ENCODE measurements at places on chromosomes 1 and 21.

GRCh38 chr21:42829954-42830353, 49.4 kb downstream of the WDR4 start:
- DNase-seq, result no peak

GRCh38 chr1:20476265-20477038, 9.6 kb downstream of the CAMK2N1 start:
- no peak for DNase-seq

- DNase-seq, result no peak
Observed at GRCh38 chr21:31326522-31327242, 17.4 kb downstream of the TIAM1 start.

DNA sequence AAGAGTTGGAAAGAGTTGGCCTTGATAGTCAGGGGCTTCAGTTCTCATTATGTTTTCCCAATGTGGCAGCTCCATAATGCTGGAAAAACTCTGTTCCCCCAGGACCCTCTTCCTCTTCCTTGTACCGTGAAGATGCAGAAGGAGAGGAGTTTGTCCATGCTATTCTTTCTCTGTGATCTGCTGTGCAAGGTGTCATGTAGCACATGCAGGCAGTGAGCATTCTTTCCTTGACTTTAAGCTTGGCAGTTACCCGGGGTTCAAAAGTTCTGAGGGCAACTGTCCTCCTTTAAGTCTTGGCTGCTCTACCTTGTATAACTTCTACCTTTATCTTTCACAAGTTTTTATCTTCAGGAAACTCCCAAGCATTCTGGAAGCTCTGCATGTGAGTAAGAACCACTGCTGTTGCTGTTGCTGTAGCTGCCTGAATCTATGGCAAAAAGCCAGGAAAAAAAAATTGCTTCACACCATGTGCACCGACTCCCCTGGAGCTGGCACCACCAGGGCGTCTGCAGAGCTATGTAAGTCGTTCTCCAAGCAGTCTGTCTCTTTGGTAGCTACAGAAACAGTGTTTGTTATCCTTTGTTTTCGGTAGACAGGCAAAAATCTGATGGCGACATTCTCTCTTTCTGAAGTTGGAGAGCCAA, 42.7 kb upstream of the SLC16A1 start:
- DNase-seq, result no peak

GRCh38 chr21:14056771-14057191, 154.0 kb downstream of the LIPI start:
- no peak for DNase-seq

- DNase-seq, result peak; percentile 62
Observed at GRCh38 chr1:26408604-26409003, 2.0 kb upstream of the LIN28A start.

- no peak for DNase-seq
Observed at GRCh38 chr1:150997949-150998348, 8.8 kb downstream of the MINDY1 start.

- no peak for DNase-seq
Observed at GRCh38 chr21:42755766-42756579, 102.6 kb downstream of the PDE9A start.

DNA sequence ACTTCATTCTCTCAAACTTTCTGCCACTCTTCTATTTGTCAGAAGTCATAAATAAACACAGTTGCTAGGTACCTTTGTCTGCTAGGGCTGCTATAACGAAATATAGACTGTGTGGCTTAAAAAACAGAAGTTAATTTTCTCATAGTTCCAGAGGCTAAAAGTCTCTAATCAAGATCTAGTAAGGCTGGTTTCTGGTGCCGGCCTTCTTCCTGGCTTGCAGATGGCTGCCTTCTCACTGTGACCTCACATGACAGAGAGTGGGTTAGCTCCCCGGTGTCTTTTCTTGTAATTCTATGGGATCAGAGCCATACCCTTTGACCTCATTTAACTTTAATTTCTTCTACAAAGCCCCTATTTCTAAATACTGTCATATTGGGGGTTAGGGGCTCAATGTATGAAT, 5.9 kb downstream of the PDC start:
- no peak for DNase-seq

DNA sequence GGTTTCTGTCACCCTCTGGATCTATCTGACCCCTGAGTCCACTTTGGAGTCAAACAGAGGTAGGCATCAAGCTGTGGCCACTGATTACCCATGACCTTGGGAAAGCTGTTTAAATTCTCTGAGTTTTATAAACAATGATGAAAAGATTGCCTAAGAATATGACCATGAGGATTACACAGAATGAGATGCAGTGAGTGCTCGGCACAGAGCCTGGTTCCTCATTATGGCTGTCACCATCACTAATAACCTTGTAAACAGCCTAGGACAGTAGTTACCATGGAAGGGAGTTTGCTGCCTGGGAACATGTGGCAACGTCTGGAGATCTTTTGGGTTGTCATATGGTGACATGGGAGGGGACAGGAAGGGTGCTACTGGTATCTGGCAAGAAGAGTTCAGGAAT, 248.3 kb upstream of the KAZN start:
- DNase-seq, result no peak

GRCh38 chr1:44266400-44267344, 53.4 kb downstream of the DMAP1 start:
- no peak for DNase-seq

GRCh38 chr21:17650292-17650691, 37.6 kb upstream of the BTG3 start:
- DNase-seq, result no peak

DNA sequence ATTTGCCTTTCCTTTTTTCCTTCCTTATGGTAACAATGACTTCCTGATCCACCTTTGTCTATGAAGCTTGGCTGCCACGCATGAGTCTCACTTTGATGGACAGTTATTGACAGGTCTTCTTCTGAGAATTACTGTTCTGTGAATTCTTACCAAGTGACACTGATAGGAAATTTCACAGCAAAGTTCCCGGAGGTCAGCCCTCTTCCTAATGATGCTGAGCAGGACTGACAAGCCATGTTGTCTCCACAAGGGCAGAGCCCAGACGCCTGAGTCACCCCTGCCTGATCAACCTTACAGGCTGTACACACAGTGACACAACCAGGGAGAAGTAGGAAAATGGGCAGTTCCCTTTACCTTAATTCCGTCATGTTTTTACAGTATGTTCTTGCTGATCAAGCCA, 44.2 kb downstream of the ZC3H11B start:
- DNase-seq, result no peak

DNA sequence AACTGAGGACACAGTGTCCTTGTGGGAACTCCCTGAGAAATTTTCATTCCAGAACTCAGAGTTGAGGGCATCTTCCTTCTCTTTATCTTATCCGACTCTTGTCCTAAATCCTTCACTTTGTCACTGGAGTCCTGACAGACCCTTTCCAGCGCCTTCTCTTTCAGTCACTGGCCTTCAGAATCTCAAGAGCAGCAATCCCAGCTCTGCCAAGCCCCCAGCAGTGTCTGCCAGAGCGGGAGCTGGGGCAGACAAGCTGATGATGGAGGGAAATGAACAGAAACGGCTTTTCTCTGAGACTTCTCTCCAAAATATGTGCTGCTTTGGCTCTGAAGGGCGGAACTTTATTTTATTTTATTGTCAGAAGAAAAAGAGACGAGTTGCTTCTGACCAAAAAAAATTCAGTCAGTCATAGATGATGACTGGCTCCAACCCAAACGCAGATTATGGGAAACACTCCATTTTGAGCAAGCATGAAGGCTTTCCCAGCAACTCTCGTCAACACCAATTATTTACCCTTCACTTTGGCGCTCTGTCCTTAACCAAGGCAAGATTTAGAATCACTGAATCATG, 32.2 kb downstream of the MIS18A start:
- DNase-seq, result no peak

GRCh38 chr1:71687376-71687775, 595.0 kb downstream of the NEGR1 start:
- DNase-seq, result no peak

- DNase-seq, result no peak
Observed at GRCh38 chr1:230429067-230429735, 3.1 kb upstream of the PGBD5 start.

DNA sequence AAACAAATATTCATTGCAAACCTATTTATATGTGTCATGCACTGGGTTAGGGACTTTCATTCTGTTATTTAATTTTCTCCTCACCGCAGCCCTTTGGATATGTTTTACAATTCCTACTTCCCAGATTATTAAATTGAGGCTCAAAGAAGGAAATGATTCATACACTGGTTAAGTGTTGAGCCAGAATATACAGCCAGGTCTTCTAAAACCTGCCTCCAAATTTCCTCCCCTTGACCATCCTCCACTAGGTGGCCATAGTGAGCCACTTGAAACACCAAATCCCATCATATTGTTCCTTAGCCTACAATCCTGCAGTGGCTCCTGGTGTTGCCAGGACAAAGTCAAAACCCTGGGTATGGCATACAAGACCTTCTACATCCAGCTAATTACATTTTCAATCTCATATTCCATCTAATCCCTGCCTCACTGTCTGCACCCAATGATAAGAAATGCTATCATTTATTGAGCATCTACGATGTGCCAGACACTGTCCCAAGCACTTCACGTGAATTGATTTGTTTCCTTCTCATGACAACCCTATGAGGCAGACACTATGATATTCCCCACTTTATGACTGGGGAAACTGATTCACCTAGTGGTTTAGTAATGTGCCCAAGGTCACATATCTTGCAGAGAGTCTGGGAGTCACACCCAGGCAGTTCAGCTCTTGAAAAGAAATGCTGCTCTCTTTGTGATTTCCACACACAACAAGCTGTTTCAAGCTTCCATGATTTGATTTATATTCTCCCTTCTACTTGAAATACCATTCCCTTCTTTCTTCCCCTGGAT, 23.6 kb upstream of the KIRREL1 start:
- no peak for DNase-seq

DNA sequence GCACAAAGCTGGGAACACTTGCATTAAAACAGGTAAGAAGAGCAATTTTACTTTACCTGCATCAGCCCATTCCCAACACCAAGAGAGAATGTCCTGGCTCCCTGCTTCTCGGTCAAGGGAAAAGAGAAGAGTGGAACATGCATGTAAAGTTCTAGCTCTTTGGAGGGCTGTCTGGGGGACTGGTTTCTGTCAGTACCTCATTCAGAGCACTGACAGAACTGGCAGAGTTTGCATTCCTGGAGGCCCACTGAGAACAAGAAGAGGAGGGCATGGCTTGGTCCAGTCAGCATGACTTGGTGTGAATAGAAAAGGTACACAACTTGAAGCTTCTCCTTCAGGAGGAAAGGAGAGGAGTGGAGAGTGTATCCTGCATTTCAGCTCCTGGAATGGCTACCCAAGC, 83.9 kb downstream of the LRRC7 start:
- DNase-seq, result no peak

GRCh38 chr1:117367046-117368025, at the start of gene MAN1A2:
TSS of gene MAN1A2 (plus strand) at chr1:117367449. CDS start at chr1:117368184, 735 bp downstream.
- peak; percentile 46 for DNase-seq

DNA sequence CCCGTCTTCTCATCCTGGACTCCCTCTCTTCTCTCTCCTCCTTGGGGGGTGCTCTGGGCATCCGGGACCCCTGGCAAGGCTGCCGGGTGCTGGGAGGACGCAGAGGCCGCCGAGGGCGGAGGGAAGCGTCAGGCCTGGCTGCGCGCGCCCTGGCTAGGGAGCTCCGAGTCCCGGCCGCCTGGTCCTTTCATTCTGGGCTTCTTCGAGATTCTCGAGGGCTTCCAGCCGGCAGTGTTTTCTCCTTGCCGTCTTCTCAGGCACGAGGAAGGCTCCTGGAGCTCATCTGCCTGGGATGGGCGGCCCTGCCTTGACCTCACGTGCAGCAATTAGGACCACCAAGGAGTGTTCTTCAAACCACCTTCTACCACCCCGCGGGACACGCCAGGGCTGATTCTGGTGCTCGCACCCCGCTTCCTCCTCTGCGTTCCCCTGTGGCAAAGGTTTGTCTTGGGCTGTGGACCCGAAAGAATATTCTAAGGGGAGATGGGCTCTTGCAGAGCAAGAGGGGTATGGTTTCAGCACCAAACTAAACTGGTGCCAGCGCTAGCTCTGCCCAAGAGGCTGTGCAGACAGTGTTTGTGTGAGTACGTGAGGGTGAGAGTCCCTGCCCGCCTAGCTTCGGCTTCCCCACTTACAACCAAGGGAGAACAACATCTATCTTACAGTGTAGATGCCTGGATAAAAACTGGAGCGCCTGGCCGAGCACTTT, 36.5 kb downstream of the PIK3CD start:
- DNase-seq, result no peak

DNA sequence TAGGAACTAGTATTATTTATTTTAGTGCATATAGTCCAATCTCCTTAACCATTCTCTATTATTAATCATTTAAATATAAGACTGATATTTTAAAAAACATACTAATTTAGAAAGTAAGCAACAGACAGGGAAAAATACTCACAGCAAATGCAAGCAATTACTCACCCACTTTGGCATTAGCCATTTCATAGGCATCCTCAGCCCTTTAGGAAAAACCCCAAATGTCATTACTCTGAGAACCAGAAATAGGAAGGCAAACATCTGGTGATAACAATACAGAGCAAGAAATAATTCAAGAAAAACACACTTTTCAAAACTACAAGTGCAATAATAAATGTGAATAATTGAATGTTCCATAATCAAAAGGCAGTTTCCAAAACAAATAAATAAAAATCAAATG, 545.1 kb downstream of the PLPP3 start:
- DNase-seq, result no peak

DNA sequence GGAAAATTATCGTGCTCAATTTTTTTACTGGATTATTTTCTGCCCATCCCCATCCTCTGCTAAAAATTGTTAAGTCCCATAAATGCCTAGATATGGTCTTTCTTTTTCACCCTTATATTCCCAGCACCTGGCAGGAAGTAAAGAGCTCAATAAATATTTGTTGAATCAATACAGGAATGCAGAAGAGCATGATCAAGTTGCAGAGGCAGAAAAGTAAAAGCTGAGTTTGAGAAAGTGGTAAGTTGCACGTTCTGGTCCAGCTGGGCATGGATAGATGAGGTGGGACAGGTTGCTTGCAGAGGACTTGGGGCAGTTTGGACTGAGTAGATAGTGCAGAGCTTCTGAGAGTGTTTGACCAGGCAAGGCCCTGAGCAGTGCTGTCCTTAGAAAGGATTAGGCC, 40.1 kb downstream of the ZNF281 start:
- no peak for DNase-seq

- no peak for DNase-seq
Observed at GRCh38 chr1:229252228-229252984, 18.5 kb upstream of the RAB4A start.

- DNase-seq, result no peak
Observed at GRCh38 chr21:43767498-43767983, 8.6 kb downstream of the CSTB start.

DNA sequence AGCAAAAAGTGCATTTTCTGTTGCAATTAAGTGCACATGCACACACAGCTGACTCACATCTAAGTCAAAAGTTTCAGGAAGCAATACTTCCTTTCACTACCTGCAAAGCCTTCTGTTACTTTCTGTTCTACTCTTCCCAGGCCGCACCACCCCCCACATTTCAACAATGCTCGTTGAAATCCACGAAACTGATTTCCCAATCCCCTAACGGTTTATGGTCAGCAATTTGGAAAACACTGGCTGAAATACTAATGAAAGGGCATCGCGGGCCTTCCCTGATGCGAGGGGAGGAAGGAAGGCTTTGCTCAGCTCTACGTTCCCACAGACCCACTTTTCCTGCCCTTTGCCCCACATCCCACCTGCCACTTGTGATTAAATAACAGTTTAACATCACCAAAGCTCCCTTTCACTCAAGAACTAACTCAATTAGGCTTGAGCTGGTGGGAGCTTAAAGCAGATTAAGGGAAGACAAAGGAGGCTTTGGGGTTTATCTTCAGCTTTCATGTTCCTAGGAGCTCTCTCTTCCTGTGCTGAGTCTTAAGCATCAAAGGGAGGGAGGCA, 243.2 kb upstream of the RAB4A start:
- no peak for DNase-seq

- no peak for DNase-seq
Observed at GRCh38 chr1:10646347-10646861, 150.0 kb downstream of the CASZ1 start.

Data from activated CD4-positive, CD25-positive, alpha-beta regulatory T cell treated with anti-CD3 and anti-CD28 coated beads, Interleukin-2, amount 50 U/mL, for 16 hours (primary cell).